ENCODE measurements at places on chromosomes 7 and 10. TPM values are rescaled to one million over a fixed set of nuclear protein-coding genes. Genes with fewer than 3 reads are reported as not detected.

The CABCOCO1 gene
- polyA plus RNA-seq, result 2.9 TPM

The SLC26A5 gene
- polyA plus RNA-seq, result 0.17 TPM

DNA sequence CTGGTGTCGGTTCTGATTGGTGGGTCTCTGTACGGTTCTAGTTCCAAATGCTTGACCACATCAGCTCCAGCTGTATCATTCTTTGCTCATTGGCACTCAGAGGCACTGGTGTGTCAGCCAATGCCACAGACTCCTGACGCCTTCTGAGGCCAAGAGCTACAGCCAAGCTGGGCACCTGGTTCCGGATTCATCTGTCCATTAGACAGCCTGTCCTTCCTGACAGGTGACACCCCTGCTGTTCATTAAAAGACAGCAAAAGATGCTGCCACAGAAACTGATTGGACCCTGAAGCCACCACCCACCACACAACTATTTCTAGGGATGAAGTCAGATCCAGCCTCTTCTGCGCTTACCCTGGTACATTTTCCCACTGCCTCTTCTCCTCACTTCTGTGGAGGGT lies 35.6 kb downstream of the COL13A1 start:
- DNase-seq, result no peak

- no peak for DNase-seq
Observed at GRCh38 chr7:19749658-19750057, 23.8 kb downstream of the TMEM196 start.

The PLEKHA8 gene
- polyA plus RNA-seq, result 15.1 TPM

The ADRA2A gene
- polyA plus RNA-seq, result 4.8 TPM

DNA sequence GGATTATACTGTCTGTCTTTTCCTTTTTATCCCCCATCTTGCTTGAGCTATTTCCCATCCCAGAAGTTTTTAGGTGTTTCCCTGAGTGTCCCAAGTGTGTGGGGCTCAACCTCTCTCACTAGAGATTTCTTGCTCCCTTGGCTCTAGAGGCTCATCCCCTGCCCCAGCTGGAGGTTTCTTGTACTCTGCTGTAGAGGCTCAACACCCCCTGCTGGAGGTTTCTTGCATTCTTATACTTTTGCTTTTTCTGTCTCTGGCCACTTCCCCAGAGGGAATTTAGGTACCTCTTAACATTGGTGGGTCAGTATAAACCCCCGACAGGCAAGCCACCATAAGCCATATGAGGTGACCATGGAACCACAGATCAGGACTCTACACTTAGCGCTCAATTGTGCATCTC lies 114.2 kb upstream of the FAM3C start:
- DNase-seq, result no peak

- DNase-seq, result no peak
Observed at GRCh38 chr7:44293561-44294324, 31.7 kb downstream of the CAMK2B start.

GRCh38 chr7:14305233-14305866 lies 315.9 kb upstream of the ETV1 start:
- no peak for DNase-seq
